ENCODE measurements at places on chromosomes 13 and 19.

DNA sequence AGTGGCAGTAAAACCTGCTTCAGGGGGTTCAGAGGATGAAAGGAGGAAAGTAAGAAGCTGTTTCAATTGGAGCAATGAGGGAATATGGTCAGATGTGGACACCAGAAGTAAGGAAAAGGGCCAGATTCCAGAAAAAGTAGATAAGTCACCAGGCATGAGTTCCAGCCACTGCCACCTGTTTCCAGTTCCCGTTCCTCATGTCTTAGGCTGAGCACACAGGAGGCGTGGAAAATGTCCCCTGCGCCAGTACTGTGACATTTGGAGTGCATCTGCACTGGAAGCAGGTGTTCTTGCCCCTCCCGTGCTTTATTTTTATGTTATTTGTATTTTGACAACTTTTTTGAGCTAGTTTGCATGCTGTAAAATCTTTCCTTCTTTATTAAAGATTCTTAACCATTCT lies 25.3 kb downstream of the LMO7 start:
- DNase-seq, result no peak

DNA sequence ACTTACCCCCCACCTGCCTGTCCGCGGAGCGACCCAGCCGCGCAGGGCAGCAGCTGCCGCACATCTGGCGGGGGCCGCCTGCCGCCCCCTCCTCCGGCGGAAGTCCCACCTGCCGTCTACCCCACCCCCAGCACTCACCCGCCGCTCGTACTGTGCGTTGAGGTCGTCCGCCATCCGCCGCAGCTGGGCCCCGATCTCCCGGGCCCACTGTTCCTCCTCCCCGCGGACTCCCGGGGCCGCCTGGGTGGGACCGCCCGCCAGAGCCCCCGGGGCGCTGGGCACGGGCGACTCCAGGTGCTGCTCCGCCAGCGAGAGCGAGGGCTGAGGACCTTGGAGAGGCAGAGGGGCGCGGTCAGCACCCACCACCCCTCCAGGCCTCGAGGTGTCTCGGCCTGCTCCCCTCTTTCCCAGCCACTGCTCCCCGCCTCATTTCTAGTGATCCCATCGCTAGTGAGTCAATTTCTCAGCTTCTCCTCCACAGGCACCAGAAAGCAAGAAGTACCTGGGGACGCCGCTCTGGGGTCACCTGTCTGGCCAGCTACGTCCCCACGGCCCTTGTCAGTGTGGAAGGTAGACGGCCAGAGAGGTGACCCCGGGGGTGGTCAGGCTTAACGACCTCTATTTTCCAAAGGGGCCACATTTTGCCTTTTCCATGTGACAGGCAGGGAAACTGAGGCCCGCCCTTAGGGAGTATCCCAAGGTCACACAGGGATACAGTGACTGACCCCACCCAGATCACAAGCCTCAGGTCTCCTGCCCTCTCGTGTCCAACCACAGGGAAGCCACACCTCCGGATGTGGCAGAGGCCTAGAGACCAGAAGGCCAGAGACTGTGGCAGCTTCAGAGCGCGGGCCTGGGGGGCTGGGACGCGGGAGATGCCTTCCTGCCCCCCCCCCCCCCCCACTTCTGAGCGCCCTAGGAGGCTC lies 4.3 kb downstream of the BBC3 start:
- DNase-seq, result peak; percentile 71

DNA sequence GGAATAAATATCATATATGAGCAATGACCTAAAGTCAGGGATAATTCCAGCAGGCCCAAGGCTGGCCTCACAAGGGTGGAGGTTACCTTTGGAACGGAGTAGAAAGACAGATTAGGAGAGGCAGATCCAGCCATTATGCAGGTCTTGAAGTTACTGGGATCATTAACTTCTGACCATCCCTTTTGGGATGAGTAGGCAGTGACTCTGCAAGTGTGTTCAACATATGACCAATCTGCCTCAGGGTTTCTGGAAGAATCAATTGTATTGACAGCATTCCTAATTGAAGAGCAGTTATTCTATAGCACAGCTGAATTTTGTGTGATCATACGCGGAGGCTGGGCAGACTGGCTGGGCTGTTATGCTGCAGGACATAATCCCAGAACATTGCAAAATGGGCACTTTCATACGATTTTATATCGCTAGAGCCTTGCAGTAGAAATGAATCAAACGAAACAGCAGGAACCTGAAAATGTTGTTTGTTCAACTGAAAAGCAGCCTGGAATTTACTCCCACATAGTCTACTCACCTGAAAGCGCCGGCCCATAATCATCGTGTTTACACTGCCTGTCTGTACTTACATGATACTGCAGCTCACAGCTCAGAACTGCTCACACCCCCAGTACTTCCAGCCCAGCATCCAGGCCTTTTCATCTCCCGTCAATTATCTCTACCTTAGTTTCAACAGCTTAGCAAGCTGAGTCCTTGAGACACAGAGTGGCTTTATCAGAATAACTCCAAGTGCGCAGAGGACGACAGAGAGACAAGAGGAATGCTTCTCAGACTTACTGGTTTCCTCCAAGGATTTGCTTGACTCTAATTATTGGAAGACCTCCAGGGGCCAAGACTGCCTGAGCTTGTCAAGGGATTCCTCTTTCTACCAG lies 556.1 kb downstream of the EFNB2 start:
- no peak for DNase-seq

DNA sequence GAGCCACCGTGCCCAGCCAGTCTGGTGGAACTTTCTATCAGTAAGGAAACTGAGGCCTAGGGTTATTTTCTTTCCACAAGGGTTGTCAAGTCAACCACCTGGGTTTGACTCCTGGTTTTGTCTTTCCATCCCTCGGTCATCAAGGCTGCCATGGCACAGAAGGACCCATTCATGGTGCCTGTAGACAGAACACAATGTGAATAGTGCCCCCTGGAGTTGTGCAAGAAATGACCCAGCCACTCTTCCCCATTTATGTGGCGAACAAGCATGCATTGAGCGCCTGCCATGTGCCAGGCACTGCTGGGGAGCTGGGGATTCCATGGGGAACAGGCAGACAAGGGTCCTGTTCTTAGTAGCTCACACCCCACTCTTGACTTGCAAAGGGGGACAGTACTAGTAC lies 4.1 kb downstream of the SMARCA4 start:
- DNase-seq, result no peak

- DNase-seq, result no peak
Observed at GRCh38 chr13:33787051-33787591, 30.8 kb upstream of the RFC3 start.

- DNase-seq, result no peak
Observed at GRCh38 chr13:98658131-98658530, 81.2 kb upstream of the STK24 start.

DNA sequence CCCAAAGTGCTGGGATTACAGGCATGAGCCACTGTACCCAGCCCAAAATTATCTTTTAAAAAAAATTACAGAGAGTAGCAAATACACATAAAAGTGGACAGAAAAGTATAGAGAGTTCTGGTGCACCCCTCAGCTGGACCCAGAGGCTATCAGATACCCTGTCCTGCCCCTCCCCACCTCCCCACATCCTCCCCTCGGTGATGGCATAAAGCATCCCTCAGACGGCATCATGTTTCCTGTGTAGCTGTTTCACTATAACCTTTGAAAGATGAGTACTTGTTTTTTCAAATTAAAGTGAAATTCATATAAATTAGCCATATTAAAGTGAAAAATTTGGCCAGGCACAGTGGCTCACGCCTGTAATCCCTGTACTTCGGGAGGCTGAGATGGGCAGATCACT lies 20.1 kb downstream of the SLC27A1 start:
- DNase-seq, result no peak

GRCh38 chr19:31578326-31578725 lies 229.1 kb upstream of the TSHZ3 start:
- DNase-seq, result no peak

Data from kidney capillary endothelial cell (primary cell).